ENCODE measurements at places on chromosomes 4 and X.

DNA sequence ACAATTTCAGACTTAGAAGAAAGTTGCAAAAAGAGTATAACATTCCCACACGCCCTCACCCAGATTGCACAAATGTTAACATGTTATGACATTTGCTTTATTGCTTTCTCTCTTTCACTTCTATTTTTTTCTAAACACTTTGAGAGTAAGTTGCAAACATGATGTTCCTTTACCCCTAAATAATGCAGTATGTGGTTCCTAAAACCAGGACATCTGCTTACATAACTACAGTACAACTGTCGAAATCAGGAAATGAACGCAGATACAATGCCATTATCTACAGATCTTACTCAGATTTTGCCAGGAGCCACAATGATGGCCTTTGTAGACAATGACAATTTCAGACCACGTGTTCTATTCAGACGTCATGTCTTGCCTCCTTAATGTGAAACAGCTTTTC lies 22.4 kb downstream of the SH3TC1 start:
- DNase-seq = no peak

DNA sequence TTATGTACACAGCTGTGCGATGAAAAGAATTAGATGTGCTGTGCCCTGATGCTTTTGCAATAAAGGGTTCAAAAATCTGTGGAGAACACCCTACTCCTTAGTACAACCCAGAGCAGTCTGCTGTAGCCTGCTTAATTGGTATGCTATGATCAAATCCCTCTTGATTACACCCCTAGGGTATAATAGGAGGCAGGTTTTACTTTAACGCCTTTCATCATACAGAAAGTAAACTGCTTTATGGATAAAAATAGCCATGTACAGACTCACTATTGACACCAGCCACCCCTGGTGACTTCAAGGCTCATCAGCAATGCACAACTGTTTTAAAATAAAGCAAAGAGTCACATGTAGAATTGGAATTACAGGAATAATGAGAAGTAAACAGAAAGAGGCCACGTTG lies 315.3 kb downstream of the DMD start:
- DNase-seq = no peak

DNA sequence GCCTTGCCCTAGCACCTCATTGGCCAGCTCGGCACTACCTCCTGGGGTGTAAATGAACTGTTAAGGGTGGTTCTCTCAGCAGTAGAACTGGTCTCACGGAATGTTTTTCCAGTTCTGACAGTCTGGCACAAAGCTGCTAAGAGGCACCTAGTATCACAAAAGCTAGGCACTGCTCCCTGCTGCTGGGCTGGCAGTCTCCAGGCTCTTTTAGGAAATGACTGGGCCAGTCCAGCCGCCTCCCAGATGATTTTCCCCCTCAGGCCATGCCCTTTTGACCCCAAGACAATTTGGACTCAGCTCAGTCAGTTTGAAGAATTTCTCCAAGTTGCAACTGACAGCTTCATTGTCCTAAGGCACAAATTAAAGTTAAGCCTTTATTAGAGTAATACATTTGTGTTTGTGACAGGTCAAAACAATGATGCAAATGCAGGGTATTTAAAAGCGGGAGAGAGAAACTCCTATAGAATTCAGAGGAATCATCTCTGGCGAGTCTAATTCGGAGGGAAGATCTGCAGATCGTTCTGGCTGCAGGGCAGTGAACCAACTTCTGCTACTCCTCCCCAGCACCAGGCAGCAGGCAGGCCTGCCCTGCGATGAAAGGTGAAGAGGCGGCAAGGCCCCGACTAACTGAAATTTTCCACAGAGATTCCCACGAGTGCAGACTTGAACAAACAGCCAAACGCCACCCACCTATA lies 7.9 kb downstream of the FRMD7 start:
- no peak for DNase-seq

DNA sequence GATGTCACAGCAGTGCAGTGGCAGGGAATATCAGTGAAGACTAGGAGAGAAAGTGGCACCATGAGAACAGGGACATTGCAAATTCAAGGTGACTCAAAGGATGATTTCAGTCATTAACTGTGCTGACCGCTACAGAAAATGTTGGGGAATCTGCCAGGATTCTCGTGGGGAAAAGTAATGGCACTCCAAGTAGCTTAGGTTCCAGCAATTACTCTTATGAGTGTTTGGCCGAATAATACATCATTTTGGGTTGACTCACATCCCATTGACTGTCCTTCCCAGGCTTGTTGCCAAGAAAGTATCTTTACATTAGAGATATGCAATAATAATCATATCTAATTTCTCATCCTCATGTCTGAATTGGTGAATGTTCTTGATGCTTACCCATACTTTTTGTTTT lies 1411.1 kb upstream of the PCDH7 start:
- DNase-seq = no peak

GRCh38 chrX:133482056-133482952 lies 67.0 kb upstream of the GPC4 start:
- no peak for DNase-seq

DNA sequence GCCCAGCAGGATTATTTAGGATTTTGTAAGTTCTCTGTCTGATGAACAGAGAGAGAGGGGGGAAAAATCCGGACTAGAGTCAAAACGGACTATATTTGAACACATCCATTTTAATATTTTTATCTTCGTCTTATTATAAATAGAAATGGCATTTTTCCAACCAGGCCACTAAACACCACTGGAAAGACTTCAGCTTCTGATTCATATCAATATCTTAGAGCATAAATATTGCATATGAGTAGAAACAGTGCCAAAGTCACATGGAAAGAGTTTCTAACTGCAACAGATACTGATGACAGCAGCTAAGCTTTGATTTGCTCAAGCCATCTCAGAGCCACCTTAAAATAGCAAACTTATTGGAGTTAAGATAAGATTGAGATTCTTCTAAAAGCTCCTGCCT lies 456 bp downstream of the PPARGC1A start:
- no peak for DNase-seq

DNA sequence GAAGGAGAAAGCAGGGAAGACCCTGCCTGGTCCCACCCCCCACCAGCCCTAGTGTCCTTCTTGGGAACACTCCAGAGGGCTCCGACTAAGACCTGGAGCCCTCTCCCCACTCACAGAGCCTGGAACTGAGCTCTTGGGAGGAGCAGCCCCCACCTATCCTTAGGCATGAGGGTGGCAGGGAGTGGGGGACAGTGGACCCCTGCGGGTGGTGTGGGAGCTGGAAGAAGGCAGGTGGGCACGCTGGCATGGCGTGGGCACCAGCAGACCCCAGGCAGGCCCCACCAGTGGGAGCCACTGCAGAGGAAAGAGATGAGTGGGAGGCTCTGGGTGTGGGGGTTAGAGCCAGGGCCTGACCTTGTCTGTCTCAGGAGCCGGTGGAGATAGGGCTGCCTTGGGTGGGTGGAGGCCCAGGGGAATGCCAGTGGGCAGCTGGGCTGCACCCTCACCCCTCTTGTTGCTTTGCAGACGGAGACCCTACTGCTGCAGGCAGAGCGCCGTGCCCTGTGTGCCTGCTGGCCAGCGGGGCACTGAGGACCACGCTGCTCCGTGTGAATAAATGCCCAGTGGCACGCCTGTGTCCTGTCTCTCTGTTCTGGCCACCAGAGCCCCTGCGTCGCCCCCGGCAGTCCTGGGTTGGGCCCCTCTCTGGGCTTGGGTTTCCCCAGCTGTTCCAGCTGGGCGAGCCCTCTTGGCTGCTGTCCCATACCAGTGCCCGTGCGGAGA lies 15.6 kb upstream of the NAT8L start:
- no peak for DNase-seq

DNA sequence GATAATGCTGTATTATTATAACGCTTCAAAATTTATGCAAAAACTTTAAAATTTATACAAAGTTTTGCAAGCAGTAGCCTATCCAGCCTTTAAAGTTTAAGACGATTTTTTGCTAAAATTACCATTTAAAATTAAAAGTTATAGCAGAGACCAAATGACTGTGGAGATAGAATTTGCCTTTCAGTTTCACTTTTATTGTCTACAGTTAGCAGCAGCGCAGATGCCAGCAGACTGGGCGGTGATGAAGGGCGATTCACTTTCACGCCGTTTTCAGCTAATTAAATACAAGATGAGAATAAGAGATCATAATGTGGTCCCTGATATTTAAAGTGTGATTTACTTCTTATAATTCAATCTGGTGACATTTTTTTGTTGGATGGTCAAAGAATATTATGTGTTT lies 1381.5 kb upstream of the ADGRL3 start:
- DNase-seq = no peak

GRCh38 chr4:88188738-88189417 lies 30.4 kb upstream of the ABCG2 start:
- DNase-seq = no peak

GRCh38 chr4:147780137-147780777 lies 48.4 kb downstream of the ARHGAP10 start:
- DNase-seq = no peak

- DNase-seq = no peak
Measured at GRCh38 chr4:61277785-61278760, 77.9 kb downstream of the ADGRL3 start.

GRCh38 chr4:7821245-7822136 lies 118.2 kb downstream of the AFAP1 start:
- no peak for DNase-seq

GRCh38 chr4:4851081-4851480 lies 8.4 kb upstream of the MSX1 start:
- DNase-seq = no peak

DNA sequence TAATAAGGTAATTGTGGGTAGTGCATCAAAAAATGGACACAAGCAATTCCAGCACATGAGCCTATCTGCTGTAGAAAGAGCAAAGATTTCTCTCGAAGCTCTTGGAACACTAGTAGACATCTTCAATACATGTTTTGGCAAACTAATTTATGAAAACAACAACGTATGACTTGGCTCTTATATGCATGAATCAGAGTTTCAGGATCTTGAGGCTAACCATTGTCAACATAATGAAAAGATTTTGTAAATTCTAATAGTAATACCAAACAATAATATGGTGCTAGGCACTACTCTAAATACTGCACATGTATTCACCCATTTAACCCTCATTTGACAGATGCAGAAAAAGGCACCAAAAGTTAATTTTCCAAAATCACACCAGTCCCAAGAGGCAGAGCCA lies 25.1 kb upstream of the ANKRD50 start:
- DNase-seq = no peak

GRCh38 chr4:47465004-47465403 lies 1.5 kb upstream of the COMMD8 start:
- no peak for DNase-seq

DNA sequence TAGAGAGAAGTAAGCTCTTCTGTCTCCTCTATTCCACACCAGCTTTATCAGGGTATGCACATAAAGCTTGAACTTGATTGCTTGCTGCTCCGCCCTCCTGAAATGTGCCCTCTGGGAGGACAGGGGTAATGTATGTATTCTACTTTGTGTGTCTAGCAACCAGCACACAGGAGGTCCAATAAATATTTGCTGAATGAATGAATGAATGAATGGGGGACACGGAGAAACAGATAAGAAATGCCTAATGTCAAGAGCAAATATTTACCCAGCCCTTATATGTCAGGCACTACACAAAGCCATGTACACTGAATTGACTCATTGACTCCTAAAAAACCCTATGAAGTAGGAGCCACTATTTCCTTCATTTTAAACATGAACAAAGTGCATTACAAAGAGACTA lies 2.3 kb upstream of the MSL3 start:
- DNase-seq = no peak

- DNase-seq = no peak
Measured at GRCh38 chr4:156538651-156539257, 432.8 kb downstream of the PDGFC start.

DNA sequence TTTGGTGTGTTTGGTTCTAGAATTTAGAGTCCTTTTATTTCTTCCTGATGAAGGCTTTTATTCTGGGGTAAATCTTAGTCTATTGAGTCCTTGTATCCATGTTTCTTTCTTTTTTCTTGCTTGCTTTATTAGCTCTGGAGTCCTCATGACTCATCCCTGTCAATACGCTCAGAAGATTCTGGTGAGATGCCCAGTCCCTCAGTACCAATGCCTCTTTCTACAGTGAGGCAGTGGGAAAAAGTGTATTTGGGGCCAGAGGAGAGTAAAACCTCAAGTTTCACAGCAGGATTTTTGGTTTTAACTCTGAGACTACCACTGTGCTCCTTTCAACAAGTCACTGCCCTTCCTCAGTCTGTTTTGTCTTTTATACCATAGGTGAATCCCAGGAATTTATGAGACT lies 368.0 kb downstream of the GBA3 start:
- DNase-seq = no peak

- no peak for DNase-seq
Measured at GRCh38 chr4:7747062-7747385, 192.6 kb downstream of the AFAP1 start.

GRCh38 chrX:66676413-66676812 lies 37.5 kb upstream of the EDA2R start:
- DNase-seq = no peak

DNA sequence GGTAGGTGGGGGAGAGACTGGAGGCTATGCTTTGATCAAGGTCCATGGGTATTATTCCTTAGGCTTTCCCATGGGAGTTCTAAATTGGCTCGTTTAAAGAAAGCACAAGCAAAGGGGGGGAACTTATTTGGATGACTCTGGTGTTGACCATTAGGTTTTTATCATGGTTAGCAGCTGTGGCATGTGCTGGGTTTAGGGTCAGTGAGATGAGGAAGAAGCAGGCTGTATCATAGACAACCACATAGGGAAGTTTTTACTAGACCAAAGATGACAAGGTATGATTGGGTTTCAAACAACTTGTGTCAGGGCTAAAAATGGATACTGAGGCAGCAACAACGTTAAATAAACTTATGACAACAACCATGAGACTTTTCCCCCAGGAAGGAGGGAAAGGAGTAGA lies 97.7 kb downstream of the DNAAF6 start:
- DNase-seq = no peak

DNA sequence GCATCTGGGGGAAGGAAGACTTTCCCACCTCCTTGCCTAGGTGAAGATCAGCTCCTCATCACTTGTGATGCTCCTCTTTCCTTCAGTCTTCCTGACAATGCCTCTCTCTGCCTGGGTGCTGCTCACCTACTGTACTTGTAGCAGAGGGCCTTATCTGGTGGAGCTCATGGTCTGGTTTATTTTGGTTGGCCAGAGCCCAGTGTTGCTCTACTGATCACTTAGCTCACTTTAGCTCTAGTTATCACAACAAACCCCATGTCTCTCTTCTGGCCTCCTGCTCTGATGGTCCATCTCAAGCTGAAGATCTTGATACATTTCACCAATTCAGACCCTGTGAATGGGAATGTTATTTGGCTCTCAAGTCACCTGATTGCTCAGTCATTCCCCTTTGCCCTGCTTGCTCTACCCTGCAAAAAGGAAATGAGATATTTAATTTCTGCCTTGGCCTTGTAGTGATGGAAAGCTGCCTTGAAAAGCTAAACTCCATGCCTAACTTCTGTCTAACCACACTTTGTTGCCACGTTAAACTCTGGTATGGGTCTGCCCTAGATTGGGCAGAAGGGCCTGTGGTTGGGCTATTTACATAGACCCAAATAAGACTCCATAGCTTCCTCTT lies 30.3 kb upstream of the ADH1C start:
- no peak for DNase-seq
